Neuronal stem cell (in vitro differentiated cells): ENCODE measurements at places on chromosomes 16 and 17.

- DNase-seq, result no peak
Measured at GRCh38 chr16:31253642-31254045, 6.1 kb upstream of the ITGAM start.

DNA sequence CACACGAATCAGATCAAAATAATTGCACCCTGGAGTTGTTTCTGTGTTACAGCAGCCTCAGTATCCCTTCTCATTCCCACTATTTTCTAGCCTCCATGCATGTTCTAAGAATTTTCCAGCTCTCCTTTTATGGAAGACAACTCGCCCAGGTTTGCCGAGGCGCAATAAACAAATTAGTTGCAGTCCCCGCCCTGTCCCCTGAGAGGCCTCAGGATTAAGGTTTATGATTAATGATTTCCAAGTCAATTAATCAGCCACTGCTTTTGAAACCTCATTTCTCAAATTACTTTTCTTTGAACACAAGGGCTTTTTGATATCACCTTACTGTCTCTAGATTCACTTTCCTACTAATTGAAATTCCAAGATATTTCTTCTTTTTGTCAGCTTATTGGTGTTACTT lies 138.3 kb upstream of the HSBP1 start:
- no peak for DNase-seq

DNA sequence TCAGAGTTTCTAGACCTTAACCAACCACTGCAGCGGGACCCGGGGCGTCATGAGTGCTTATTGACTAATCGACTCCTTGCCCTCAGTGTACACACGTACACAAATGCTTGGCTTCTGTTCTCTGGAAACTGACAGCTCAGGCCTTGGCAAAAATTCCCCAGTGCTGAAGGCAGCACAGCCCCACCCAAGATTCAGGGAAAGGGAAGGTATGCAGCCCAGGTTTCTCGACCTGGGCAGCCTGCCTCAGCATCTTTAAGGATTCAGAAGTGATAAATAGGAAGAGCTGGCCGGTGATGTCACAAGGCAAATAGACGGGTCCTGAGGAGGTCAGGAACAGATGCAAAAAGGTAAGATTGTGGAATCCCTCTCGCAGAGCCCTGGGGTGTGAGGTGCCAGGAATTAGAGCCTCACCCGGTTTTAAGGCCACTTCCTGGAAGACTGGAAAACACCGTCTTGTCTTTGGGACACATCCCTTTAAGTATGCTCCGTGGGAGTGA lies 9.0 kb upstream of the CDH3 start:
- DNase-seq, result no peak

GRCh38 chr16:58205276-58206036 lies 7.5 kb upstream of the CSNK2A2 start:
- no peak for DNase-seq

DNA sequence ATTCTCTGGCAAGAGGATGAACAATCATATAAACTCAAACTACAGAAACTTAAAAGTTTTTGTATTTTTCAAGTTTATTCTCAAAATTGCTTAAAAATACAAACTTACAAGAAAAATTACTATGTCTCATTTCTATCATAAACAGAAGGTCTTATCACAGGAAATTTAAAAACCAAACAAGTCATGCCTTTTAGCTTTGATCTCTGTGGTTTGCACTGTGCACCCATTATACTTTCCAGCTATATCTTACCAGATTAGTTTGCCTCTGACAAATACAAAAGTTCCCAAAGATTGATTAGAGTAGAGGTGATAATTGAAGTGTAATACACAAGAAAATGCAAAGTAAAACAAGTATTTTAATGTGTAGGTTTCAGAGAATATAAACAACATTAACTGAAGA lies 117.4 kb downstream of the MYO1D start:
- no peak for DNase-seq

DNA sequence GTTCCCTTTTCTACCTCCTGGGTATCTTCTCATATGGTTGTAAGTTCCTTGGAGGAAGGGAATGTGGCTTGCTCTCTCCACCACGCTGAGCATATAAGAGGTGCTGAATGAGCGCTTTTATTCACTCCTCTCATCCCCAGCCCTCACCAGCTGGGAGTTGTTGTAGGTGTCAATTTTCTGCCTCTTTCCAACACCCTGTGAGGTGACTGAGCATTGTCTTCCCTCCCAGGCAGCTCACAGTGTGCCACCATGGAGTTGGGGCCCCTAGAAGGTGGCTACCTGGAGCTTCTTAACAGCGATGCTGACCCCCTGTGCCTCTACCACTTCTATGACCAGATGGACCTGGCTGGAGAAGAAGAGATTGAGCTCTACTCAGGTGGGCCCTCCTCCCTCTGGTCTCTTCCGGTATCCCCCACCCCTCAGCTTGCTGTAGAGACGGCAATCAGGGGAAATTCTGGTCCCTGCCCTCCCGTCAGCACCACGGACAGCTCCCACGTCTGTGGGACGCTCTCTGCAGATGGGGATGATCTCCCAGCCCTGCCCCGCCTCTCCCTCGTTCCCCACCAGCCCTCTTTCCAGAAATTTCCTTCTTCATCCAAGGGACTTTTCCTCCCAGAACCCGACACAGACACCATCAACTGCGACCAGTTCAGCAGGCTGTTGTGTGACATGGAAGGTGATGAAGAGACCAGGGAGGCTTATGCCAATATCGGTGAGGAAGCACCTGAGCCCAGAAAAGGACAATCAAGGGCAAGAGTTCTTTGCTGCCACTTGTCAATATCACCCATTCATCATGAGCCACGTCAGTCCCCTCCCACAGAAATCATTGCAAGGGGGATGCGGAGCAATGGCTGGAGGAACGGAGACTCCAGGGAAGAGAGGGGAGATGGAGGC lies 18.3 kb downstream of the CIITA start:
- DNase-seq, result peak; percentile 75

DNA sequence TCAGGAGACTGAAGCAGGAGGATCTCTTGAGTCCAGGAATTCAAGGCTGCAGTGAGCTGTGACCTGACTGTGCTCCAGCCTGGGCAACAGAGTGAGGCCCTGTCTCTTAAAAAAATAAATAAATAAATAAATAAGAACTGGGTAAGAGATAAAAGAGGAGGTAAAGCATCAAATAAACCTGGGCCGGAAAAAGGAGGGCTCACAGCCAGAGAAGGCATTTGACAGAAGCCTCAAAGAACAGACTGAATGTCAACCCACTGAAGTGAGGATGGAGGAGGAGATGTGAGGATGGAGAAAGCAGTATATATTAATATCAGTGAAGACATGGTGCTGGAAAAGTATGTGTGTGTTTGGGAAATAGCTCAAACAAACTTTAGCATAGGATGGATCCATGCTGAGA lies 6.1 kb downstream of the NOG start:
- no peak for DNase-seq

GRCh38 chr17:28367641-28368305 lies 2.3 kb downstream of the VTN start:
- no peak for DNase-seq
